ENCODE measurements at places on chromosomes 5 and 9.

DNA sequence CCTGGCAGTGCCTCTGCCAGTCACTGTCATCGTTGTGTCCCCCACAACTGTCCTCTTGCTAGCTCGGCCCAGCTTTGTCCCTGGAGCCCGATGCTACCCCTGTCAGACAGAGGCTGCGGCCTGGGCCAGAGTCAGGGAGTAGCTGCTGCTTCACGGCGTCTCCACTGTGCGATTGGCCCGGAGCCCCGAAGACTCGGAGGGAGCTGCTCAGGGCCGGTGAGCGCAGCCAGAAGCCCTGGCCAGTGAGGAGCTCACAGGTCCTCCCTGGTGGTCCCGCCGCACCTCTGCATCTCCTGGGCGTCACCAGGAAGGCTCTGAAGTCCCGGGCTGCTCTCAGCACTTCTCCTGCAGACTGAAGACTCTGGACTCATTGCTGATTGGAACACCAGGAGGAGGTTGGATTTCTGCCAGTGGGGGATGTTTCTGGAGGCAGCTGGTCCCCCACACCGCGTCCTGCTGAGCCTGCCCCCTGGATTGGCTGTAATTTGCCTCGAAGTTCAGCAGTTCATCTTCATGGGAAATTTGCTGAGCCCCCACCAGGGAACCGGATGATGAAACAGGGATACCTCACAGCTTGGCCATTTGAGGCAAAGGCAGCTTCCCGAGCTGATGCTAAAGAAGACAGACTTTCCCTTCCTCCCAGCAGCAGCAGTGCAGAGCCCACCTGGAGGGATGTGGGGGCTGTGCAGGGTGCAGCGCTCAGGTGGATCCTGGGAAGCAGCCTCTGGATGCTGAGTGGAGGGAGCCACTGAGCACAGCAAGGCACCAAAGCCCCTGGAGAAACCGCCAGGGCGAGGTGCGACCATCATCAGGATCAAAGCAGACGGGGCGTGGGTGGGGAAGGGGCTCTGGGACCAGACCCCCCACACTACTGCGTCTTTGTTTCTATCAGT lies 45.6 kb downstream of the USP20 start:
- no peak for DNase-seq

GRCh38 chr5:167895899-167896659 lies 395.4 kb upstream of the WWC1 start:
- no peak for DNase-seq

DNA sequence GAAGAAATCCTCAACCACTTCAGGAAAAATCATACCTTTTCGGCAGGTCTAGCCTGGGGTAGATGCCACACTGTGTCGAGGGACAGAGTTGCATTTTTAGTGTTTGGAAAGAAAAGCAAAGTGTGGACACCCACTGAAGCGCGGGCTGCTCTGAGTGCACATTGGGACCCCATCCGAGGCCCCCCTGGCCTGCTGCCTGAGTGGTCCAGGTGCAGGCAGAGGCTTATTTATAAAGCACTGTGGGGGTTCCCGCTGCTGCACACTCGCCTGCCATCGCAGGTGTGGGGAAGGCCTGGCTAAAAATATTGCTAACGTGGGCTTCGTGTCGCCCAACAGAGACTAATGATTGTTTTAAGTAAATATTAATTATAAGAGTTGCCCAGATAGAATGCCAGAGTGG lies 119.4 kb downstream of the CRB2 start:
- DNase-seq = no peak

- no peak for DNase-seq
These were observed 845 bp downstream of the ADGRD2 start for GRCh38 chr9:124450931-124451661.

DNA sequence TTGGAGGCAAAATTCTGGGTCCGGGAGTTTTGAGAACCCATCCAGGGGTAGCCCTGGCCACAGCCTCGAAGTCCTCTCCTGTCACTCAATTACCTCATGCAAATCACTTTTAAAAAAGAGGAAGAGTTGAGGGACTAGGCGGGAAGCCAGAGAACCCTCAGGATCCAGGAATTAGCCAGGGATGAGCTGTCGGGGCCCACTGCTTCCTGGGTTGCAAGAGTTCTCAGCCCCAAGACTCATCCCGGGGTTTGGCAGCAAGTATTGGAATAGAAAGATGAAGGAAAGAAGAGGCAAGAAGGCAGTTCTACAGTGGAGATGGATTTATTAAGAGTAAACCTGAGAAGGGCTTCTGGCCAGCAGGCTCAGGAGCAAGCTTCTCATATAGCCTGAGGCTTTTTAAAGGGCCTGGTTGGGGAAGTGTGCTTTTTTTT lies 25.6 kb downstream of the C9orf50 start:
- DNase-seq = no peak

DNA sequence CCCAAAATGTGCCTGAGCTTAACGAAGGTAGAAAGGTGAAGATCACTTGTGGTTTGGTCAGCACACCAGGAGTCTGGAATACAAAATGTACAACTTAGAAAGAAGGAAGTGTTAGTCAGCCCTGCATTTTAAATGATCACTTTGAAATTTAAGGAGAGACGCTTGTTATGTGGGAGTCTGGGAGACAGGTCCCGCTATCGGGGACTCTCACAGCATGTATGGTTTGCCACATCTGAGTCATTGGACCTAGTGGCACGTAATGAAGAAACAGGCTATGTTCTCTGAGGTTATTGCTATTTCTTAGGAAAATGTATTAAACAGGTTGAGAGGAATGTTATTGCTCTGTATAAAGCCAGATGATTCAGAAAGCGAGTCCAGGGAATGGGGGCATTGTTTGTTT lies 2362.5 kb upstream of the WWC1 start:
- peak; percentile 3 for DNase-seq
